ENCODE measurements at places on chromosomes 7 and 10. TPM values are rescaled to one million over a fixed set of nuclear protein-coding genes. Genes with fewer than 3 reads are reported as not detected.

STAG3 gene
- 0.56 TPM for total RNA-seq

NCAPG2 gene
- total RNA-seq: 8.4 TPM

ECHDC3 gene
- 21.2 TPM for total RNA-seq

RSU1 gene
- total RNA-seq: 88.0 TPM

HUS1 gene
- total RNA-seq: 80.6 TPM

NMT2 gene
- total RNA-seq: 18.7 TPM

DNA sequence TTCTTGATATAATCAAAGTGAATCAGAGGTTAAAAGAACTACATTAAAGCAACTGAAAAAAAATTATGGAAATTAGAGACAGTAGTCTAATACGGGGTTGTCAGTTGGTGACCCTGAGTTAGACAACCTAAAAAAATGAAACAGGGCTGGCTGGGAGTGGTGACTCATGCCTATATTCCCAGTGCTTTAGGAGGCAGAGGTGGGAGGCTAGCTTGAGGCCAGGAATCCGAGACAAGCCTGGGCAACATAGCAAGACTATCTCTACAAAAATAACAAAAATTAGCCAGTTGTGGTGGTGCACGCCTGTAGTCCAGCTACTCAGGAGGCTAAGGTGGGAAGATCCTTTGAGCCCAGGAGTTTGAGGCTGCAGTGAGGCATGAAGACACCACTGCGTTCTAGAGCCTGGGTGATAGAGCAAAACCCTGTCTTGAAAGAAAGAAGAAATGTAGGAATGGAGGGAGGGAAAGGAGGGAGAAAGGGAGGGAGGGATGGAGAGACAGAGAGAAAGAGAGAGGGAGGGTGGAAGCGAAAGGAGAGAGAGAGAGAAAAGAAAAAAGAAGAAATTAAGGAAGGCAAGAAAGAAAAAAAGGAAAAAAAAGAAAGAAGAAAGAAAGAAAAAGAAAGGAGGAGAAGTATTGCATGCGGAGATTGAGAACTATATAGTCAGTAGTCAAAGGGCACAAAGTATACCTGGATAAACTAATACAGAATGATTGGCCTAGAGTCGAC, 166.1 kb downstream of the TPST1 start:
- DNase-seq: no peak
- no peaks in the 10 kb centered on the region for H3K4me1 ChIP-seq
- H3K36me3 ChIP-seq: no peaks in the 10 kb centered on the region
- no peaks in the 10 kb centered on the region for H3K27me3 ChIP-seq
- no peak overlapping the region for H3K4me3 ChIP-seq

- H3K4me3 ChIP-seq: no peak within 1 kb of the TSS
- H3K36me3 ChIP-seq: no peaks in the 10 kb centered on the region
- no peak within 1 kb of the TSS for H3K27ac ChIP-seq
- no peaks in the 10 kb centered on the region for H3K27me3 ChIP-seq
Observed at GRCh38 chr7:144048648-144049047, at the start of gene OR2A5. Gene OR2A5, plus strand, starts transcription at chr7:144048948. Its CDS starts 1,454 bp downstream, at chr7:144050402.

DNA sequence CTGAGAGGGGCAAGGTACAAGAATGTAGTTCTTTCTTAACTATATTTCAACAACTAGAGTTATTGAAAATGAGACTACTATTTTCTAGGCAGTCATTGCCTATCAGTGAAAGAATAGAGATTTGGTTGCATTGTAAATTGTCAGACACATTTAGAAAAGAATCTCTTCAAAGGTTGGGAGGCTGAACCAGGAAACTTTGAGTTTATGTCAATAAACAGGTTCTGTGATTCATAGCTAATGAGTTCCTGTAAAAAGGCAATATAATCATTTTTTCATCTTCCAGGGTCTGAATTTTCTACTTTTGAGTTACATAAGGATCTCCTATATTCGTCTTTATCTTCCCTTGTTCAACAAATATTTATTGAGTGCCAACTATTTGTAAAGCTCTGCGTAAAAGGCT, 47.1 kb downstream of the MAGI2 start:
- H3K4me3 ChIP-seq: no peak overlapping the region
- H3K36me3 ChIP-seq: no peaks in the 10 kb centered on the region
- DNase-seq: no peak
- no peaks in the 10 kb centered on the region for H3K27me3 ChIP-seq
- peaks cover 16% of the 10 kb centered on the region for H3K4me1 ChIP-seq

GRCh38 chr7:157488281-157488680, 151.5 kb downstream of the DNAJB6 start:
- no peak for DNase-seq
- no peaks in the 10 kb centered on the region for H3K4me1 ChIP-seq
- H3K4me3 ChIP-seq: no peak overlapping the region
- no peaks in the 10 kb centered on the region for H3K27me3 ChIP-seq
- H3K27ac ChIP-seq: no peak overlapping the region

GRCh38 chr7:24911213-24911603, 68.8 kb downstream of the OSBPL3 start:
- H3K4me1 ChIP-seq: no peaks in the 10 kb centered on the region
- DNase-seq: no peak
- no peak overlapping the region for H3K4me3 ChIP-seq

DNA sequence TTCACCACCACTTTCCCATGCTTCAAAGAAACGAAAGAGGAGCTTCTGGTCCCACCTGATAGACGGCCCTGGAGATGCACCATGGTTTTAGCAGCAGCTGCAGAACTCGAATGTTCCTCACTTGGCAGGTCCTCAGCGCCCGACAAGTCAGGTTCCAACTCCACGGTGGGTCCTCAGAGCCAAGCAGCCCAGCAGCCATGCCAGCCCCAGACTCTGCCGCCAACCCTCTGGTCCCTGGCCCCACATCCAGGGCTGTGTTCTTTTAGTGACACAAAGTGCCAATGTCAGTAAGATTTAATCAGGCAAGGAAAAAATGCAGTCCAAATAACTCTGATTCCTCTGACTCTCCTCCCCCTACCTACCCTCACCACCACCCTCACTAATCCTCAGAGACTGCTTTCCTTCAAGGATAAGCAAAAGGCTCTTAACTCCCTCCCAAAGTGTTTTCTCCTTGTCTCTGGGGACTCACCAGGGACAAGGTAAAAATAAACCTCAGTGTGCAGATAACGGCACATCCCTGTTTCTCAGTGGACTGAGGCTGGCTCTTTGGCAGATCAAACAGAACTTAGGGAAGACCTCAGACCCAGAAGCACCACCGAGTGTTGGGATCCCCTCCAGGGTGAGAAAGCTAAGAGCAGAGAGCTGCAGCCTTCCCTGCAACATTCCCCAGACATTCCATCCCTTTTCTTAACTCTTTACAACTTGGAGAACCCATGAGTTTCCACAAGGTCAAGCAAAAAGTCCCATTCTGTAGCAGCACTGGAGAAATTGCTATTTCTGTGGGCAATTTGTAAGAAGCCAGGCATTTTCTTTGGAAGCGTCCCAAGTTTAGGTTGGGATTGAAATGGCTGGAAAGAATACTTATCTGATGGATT, 358.9 kb downstream of the FRMD4A start:
- H3K27ac ChIP-seq: peak overlapping the region; percentile 14
- peaks cover 57% of the 10 kb centered on the region for H3K4me1 ChIP-seq
- no peaks in the 10 kb centered on the region for H3K27me3 ChIP-seq
- H3K36me3 ChIP-seq: no peaks in the 10 kb centered on the region
- no peak for DNase-seq

DNA sequence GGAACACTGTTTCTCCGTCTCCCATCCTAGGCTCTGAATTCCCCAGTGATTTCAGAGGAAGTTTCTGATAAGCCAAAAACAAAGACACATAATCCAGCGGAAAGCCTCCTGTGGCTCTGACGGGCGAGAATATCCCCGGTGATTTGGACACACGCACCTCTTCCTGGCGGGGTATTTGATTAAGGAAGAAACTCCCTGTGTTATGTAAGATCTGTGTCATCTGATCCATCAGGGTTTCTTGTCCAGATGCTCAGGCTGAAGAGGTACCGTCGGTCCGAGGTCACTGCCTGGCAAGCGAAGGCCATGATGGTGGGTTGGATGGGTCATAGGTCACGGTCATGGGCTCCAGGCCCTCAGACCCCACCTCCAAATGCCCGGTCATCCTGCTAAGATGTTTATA, 39.6 kb upstream of the DNAJB6 start:
- H3K27ac ChIP-seq: no peak overlapping the region
- no peak for DNase-seq
- H3K4me3 ChIP-seq: no peak overlapping the region
- H3K4me1 ChIP-seq: no peaks in the 10 kb centered on the region
- no peaks in the 10 kb centered on the region for H3K36me3 ChIP-seq
- H3K27me3 ChIP-seq: no peaks in the 10 kb centered on the region

- DNase-seq: no peak
- H3K27me3 ChIP-seq: no peaks in the 10 kb centered on the region
- no peak overlapping the region for H3K4me3 ChIP-seq
- H3K4me1 ChIP-seq: no peaks in the 10 kb centered on the region
Observed at GRCh38 chr10:99711129-99711719, 20.7 kb downstream of the COX15 start.

- DNase-seq: no peak
- no peak overlapping the region for H3K27ac ChIP-seq
- H3K4me1 ChIP-seq: no peaks in the 10 kb centered on the region
- H3K27me3 ChIP-seq: no peaks in the 10 kb centered on the region
- H3K36me3 ChIP-seq: peaks cover 5% of the 10 kb centered on the region
- no peak overlapping the region for H3K4me3 ChIP-seq
Observed at GRCh38 chr7:96144260-96144526, 177.7 kb downstream of the SLC25A13 start.

GRCh38 chr7:15692501-15693020, 6.1 kb upstream of the MEOX2 start:
- peaks cover 2% of the 10 kb centered on the region for H3K4me1 ChIP-seq
- H3K27me3 ChIP-seq: no peaks in the 10 kb centered on the region
- no peaks in the 10 kb centered on the region for H3K36me3 ChIP-seq
- no peak overlapping the region for H3K4me3 ChIP-seq
- no peak for DNase-seq
- no peak overlapping the region for H3K27ac ChIP-seq

DNA sequence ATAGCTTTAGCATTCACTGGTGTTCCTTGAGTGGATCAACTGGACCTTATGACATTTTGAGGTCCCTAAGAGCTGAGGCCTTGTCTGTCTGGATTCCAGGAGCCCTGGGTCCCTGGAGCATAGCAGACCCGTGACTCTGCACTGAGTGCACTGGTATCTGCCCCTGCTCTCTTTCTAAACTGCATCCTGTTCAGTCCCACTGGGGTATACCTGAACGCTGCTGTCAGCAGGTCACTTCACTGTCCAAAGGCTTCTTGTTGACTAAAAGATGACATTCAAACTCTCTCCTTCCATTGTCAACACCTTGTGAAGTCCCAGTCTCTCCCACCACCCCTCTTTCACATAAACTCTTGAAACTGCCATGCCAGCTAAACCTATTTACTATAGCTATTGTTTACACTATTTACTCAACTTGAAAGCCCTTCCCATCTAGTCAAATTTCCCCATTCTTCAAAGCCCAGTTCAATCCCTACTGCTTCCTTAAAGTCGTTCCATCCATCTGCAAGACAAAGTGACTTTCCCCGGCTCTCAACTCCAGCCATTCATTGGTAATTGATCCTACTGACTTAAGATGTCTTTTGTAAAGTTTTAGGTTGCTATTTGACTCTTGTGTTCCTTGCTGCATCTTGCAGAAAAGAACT, 523.3 kb downstream of the KCNMA1 start:
- no peaks in the 10 kb centered on the region for H3K27me3 ChIP-seq
- peaks cover 18% of the 10 kb centered on the region for H3K4me1 ChIP-seq
- no peak overlapping the region for H3K4me3 ChIP-seq
- no peak for DNase-seq
- no peaks in the 10 kb centered on the region for H3K36me3 ChIP-seq

Measured in thoracic aorta (tissue), 2 donors.